GM04504 (cell line): ENCODE measurements at places on chromosomes 6 and 20.

GRCh38 chr20:56932575-56933330 is 303.6 kb downstream of the TFAP2C start:
- DNase-seq, result no peak

- DNase-seq, result no peak
Measured at GRCh38 chr6:169701311-169701953, 397 bp downstream of the WDR27 start.

DNA sequence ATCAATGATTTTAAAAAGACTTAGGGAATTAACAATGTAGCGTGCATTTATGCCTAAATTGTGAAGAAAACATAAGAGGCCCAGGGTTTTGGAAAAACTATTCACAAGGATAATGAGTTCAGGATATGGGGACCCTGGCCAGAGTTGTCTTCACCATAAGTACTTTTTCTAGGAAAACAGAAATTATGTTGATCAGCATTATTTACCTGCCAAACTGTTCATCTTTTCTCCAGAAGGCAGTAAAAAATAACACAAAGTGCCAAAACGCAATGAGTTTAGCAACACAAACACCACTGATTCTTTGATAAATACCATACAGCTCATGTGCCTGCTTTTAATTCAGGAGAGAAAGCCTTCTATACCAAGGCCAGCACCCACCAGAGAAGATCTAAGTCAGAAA is 43.1 kb downstream of the SNAP25 start:
- DNase-seq, result no peak

DNA sequence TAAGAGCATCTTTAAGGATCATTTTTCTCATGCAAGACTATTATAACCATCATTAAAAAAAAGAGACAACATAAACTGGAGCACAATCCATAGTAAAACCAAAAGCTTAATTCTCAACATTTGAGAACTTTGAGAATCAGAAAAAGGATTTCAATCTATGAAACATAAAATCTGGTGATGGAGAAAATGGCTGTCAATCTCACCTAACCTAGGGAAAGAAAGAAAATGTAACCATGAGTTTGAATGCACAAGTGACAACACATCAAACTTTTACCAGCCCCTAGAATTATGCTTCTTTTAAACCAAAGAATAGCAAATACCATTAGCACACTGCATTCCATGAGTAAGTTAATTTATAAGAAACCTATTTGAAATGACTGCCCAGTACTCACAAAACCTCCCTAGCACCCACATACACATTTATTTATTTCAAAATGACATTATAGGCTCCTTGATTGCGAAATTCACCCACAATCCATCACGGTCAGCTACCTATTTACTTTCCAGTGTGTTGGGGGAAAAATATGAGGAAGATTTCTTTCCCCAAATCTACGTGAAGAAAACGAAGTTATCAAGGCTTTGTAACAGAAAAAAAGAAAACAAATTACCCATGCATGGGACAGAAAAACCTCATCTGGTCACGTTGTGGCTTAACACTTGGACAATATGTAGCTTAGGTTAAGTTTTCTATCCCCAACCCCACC is 828 bp downstream of the ASCC3 start:
- DNase-seq, result no peak

DNA sequence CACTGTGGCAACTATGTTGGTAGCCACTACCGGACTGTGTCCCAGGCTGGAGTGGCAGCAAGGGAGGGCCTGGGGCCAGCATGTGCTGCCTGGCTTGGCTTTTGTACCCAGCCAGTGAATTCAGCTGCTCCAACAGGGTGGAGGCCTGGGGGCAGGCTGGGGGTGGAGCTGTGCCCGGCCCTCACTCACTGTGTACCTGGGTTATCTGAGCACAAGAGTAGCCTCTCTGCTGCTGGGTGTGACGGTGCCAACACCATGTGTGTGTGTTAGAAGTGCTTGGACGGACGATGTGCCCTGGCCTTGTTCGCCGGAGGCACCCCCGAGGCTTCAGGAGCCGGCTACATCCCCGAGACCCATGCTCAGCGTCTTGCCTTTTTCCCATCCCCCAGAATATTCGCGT is 49.2 kb downstream of the EFCAB8 start:
- no peak for DNase-seq

DNA sequence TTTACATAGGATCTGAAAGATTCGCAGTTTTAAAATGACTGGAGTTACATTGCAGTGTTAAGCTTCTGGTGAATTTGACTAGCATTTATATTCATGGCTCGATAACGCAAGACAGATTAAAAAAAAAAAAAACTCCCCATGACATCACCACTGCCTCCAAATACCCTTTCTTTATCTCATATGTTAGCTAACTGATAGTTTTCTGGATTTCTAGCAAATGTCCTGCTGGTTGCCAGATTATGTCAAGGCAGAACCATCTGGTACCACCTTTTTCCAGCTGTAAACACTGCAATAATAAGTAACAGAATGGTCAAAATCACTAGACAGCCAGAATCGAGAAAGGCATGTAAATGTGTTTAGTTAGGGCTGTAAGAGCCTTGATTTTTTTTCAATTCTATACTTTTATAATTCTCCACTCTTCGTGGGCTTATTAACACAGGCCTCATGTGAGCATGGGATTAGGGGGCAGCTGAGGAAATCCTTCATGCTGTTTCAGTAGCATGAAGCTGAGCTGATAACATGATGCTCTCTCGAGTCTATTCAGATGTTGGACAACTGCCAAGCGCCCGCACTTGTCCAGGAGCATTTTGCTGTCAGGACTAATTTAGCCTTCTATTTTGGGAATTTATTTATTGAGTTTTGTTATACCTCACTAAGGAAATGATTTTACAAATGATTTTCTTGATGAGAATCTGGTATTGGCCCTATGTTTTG is 166.0 kb upstream of the SCGN start:
- DNase-seq, result no peak

DNA sequence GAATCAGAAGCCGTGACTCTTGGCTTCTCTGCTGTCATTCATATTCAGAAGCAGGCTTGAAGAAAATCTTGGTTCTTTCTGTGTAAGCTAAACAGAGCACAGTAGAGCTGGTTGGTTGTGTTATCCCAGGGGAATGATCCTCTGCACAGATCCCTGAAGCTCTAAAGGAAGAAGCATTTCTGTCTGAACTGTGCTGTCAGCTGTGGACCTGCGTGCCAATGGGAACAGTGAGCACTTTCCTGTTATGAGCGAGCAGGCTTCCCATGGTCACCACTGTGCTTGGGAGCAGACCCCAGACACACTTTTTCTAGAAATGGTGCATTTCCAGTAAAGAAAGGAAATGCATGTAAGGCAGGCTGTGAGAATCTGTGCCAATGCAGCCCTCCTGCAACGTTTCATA is 490.2 kb downstream of the EPM2A start:
- DNase-seq, result no peak

DNA sequence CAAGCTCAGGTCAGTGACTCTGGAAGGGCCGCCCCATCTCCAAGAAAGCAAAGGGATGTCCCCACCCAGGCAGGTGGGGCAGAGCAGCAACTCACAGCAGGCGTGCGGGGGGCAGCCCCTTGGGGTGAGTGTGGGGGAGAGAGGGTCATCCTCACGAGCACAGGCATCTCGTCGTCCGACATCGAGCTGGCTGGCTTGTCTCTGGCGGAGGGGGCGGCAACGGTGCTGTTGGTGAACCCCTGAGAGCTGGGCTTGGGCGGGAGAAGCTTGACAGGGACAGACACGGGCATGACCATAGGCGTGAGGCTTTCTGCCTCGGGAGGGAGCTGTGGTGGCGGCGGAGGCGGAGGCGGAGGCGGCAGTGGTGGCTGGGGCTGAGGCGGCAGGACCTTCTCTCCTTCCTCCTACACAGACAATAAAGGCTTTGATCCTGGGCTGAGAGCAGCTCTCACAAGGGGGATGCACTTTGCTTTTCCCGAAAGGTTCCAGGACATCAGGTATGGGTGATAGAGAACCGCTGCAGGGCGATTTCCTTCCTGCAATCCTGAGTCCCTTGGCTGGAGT is 45.6 kb upstream of the MRPS10 start:
- no peak for DNase-seq

GRCh38 chr6:39821742-39822532 is 29.8 kb downstream of the DAAM2 start:
- no peak for DNase-seq

DNA sequence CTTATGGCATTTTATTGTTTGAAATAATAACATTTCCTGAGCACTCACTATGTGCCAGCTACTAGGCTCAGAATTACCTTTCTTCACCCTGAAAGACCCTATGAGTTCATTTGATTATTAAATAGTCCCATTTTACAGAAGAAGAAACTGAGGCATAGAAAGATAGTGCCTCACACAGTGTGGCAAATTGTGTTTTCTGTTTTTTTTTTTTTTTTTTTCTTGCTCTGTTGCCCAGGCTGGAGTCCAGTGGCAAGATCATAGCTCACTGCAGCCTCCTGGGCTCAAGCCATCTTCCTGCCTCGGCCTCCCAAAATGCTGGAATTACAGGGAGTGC is 59.7 kb upstream of the PTPN1 start:
- no peak for DNase-seq
